ENCODE measurements at places on chromosomes 11 and 22.

GRCh38 chr11:35681163-35681767 lies 18.7 kb downstream of the TRIM44 start:
- no peak for DNase-seq

GRCh38 chr11:74460481-74461154 lies 6.7 kb downstream of the KCNE3 start:
- no peak for DNase-seq

- no peak for DNase-seq
Measured at GRCh38 chr22:43796567-43796966, 15.5 kb downstream of the EFCAB6 start.

- no peak for DNase-seq
Measured at GRCh38 chr22:22388494-22388893, 120.0 kb downstream of the ZNF280B start.

DNA sequence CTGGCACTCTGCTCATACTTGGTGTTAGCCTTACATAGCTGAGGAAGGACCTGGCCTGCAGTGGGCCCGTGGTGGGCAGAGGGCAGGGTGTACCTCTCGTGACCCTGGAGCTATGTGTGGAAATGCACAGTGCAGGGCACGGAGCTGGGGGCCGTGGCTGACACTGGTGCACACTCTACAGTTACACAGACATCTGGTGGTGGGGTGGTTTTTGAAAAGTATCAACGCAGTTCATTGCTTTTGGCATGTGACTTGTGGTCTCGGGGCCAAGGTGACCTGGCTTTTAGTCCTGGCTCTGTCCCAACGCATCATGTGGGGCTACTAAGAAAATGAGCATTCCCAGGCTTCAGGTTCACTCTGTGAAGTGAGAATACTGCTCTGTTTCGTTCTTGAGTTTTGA lies 553.6 kb downstream of the NTM start:
- DNase-seq, result no peak

DNA sequence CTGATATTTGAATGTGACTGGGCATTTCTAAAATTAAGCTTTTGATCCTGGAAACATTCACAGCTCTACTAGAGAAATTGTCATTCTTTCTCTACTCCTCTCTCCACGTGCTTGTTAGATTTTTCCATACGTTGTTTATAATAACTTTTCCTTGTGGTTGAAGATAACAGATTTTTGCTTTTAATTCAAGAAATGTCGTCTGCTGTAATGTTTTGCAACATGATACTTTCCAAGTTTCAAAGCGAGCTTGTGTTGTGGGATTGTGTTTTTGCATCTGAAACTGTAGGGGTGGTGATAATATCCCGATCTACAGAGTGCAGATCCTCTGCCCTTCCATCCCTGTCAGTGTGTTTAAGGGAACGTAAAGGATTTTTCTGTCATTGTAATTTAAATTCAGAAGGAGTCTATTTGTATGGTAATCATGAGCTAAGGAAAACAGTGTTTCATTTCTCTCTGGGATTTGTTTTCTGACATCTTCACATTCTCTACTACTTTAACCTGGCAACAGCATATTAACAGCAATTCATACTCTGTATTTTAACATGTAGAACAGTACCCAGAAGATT lies 321.4 kb downstream of the FAT3 start:
- no peak for DNase-seq

DNA sequence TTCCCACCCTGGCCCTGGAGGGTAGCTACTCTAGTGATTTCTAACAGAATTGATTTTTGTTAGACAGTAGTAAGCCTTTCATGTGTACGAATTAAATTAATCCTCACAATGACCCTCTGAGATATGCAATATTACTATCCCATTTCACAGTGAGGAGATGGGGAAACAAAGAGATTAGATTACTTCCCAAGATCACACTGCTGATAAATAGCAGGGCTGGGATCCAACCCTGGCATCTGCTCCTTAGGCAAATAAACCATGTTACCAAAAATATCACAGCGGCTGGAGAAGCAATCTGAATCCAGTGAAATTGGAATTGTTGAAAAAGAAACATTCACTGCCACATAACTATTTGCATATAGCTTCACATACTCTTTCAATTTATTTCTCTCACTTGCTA lies 12.8 kb upstream of the CAVIN3 start:
- no peak for DNase-seq

- DNase-seq, result no peak
Measured at GRCh38 chr11:134252346-134253187, 585 bp downstream of the THYN1 start.

DNA sequence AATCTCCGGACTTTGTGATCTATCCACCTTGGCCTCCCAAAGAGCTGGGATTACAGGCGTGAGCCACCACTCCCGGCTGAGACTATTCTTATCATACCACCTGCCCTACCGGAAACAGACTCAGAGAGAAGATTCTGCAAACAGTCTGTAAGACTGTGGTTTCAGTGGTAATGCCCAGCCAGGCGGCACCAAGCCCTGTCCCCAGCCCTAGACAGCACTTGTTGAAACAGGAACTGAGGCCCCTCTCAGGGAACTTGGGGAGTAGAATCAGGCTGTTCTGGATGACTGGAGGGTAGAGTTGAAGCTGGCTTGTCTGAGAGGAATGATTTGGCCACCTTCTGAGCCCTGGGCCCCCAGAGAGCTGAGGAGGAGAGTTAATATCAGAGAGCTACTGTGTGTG lies 1.3 kb upstream of the INSC start:
- DNase-seq, result no peak

DNA sequence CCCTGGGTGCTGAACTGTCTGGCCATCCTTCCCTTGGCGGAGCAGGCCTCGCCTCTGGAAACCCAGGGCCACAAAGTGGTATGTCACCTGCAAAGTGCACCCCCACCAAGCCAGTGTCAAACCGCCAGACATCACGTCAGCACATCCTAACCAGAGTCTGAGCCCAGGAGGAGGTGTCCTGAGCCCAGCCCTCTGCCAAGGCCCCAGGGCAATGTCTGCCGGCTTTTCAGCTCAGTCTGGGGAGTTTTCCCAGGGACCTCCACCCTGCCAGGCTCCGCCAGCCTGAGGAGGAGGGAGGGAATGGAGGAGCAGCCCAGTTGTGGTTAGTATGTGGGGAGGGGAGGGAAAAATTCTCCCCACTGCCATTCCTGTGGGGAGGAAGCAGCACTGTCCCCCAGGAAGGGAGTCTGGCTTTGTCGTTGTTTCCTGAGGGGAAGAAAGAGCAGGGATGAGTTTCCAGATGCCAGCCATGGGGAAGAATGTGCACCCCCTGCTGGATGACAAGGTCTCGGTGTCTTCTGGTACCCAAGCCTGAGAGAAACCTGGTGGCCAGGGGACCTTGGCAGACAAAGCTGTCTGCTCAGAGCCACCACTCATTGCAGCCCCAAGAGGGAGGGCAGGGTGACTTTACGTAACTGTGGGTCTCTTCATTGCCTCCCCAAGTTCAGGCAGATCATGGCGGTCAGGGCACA lies 81.4 kb upstream of the CD82 start:
- no peak for DNase-seq

- DNase-seq, result no peak
Measured at GRCh38 chr22:16954060-16954403, 54.0 kb downstream of the GAB4 start.

GRCh38 chr22:37060801-37061610 lies 9.5 kb downstream of the KCTD17 start:
- no peak for DNase-seq

DNA sequence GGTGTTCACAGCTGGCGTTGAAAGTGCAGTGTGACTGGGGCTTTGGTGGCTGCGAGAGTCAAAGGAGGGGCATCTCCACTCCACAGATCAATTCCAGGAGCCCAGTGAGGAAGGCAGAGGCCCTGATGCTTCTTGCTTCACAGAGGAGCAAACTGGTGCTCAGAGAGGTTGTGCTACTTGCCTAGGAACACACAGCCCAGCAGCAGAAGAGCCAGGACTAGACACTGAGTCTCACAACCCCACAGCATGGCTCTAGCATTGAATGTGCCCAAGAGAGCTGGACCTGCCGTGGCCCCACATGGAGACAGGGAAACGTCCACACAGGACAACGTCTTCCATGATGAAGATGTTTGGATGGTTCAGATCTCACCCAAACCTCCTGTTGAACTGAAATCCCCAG lies 33.3 kb downstream of the LINC01488 start:
- no peak for DNase-seq

- DNase-seq, result no peak
Measured at GRCh38 chr22:50034126-50035081, 21.8 kb upstream of the IL17REL start.

- DNase-seq, result no peak
Measured at GRCh38 chr11:96265972-96266371, 77.0 kb downstream of the MAML2 start.

DNA sequence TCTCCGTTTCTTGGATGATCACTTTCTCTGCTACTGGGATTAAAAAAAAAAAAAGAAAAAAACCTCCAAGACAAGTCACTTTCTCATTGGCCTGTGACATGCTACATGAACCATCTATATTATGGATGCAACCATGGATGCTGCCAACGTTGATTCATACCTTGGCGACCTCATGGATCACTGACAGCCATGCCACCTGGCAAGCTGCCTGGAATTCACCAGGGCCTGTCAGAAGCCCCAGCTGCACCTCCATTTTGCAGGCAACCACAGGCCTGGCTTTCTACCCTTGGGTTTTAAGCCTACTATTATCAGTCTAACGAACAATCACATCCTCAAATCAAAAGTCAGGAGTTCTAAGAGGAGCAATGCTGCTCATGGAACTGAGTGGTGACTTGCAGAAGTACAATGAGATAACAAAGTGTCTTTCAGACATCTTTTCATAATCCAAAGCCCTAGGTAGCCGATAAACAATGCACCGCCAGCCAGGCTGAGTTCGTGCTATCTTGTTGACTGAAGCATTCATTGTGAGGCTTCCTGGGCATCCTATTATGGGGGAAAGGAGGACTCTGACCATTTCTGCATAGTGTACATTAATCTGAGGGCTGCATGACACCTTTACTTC lies 48.0 kb upstream of the CADM1 start:
- DNase-seq, result no peak

GRCh38 chr11:8202516-8203413 lies 33.9 kb upstream of the RIC3 start:
- DNase-seq, result no peak

GRCh38 chr22:40334899-40335298 lies 11.4 kb upstream of the ADSL start:
- DNase-seq, result no peak

DNA sequence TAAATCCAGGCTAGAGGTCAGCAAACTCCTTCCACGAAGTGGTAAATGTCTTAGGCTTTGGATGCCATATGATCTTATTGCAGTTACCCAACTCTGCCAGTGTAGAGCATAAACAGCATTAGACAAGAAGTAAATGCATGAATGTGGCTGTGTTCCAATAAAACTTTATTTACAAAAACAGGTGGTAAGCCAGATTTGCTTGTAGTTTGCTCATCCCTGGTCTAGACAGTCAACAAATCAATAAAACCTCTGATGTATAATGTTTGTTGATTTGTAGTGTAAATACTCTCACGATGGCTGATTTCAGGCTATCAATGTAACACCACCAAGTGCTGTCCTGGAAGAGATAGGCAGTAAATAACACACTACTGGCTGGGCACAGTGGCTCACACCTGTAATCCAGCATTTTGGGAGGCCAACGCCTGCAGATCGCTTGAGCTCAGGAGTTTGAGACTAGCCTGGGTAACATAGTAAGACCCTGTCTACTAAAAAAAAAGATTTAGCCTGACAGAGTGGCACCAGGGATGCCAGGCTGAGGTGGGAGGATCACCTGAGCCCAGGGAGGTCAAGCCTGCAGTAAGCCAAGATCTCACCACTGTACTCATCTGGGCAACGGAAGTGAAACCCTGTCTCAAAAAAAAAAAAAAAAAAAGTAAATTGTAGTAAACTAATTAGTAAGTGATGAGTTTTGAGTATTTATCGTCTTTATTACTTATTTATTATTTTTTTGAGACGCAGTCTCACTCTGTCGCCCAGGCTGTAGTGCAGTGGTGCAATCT lies 6.9 kb upstream of the CATSPER1 start:
- DNase-seq, result no peak

- no peak for DNase-seq
Measured at GRCh38 chr11:12518606-12519385, 141.4 kb downstream of the PARVA start.

GRCh38 chr11:128619540-128620308 lies 32.4 kb upstream of the ETS1 start:
- DNase-seq, result no peak

GRCh38 chr11:92236856-92237255 lies 12.2 kb downstream of the FAT3 start:
- no peak for DNase-seq

DNA sequence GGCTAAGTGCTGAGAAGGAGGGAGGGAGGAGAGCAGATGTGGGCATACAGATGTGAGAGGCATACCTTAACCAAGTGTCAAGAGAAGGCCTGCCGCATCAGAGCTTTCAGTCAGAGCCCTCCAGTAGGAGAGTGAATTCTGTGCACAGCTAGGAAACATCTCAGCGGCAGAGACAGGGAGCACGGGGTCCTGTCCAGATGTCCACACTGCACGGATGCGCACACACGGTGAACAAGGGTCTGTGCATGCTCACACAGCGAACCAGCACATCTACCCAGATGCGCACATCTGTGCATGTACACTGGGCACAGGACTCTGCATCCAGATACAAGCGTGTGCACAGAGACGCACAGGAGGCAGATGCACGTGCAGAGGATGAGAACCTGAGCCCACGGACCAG lies 778.0 kb downstream of the BRD1 start:
- no peak for DNase-seq

GRCh38 chr11:102577182-102577581 lies 46.6 kb upstream of the MMP7 start:
- no peak for DNase-seq

- DNase-seq, result no peak
Measured at GRCh38 chr11:131530407-131530806, 160.0 kb downstream of the NTM start.

- peak; percentile 17 for DNase-seq
Measured at GRCh38 chr11:62665599-62666258, 617 bp downstream of the CSKMT start.

- DNase-seq, result no peak
Measured at GRCh38 chr11:85922367-85922766, 67.2 kb downstream of the CCDC83 start.

DNA sequence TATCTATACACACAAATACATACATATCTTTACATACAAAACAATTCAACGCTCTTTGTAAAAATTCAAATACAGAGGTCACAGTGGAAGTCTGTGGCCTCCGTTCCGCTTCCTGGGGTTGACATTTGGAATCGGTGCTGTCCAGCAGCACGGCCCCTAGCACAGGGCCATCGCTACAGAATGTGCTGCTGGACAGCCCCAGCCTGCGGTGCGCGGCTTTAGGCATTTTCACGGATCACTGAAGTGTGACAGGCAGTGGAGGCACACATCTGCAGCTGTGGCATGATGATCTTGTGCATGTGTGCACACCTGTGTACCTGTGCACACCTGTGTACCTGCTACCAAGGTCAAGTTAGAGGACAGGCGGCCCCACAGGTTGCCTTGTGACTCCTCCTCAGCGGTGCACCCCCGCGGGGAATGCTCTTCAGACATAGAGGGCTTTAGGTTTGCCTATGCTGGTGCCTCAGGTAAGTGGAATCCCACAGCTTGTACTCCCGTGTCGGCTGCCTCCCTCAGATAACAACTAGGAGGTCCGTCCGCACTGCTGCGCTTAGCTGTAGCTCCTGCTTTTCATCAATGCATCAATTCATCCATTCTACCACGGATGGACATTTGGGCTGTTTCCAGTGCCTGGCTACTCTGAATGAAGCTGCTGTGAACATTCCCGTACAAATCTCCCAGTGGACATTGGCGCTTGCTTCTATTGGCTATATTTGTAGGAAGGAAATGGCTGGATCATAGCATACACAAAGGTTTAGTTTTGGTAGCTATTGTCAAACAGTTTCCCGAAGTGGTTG lies 29.9 kb downstream of the GAL start:
- DNase-seq, result no peak

- DNase-seq, result no peak
Measured at GRCh38 chr22:48860557-48860956, 967.1 kb downstream of the BRD1 start.

GRCh38 chr22:17446698-17447097 lies 77.4 kb downstream of the CECR2 start:
- DNase-seq, result no peak
